ENCODE measurements at places on chromosomes 7 and 10. TPM values are rescaled to one million over a fixed set of nuclear protein-coding genes. Genes with fewer than 3 reads are reported as not detected.

DNA sequence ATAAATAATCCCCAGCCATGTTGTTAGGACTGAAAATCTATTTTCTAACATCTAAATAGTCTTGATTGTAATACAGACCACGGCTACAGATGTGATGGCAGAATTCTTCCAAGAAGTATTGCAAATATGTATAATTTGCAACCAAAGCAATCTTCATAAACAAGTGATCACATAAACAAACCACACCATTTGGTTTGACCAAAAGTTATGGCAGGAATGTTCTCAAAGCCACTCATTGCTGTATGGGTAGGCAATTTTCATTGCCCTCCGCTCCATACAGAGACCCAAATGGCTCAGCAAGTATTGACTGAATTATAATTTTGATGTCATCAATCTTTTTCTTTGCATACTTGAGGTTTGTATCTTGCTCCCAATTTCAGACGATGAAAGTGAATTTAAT, 19.0 kb upstream of the RHOBTB1 start:
- DNase-seq, result no peak

GRCh38 chr10:69819716-69820506, 18.2 kb downstream of the COL13A1 start:
- no peak for DNase-seq

DNA sequence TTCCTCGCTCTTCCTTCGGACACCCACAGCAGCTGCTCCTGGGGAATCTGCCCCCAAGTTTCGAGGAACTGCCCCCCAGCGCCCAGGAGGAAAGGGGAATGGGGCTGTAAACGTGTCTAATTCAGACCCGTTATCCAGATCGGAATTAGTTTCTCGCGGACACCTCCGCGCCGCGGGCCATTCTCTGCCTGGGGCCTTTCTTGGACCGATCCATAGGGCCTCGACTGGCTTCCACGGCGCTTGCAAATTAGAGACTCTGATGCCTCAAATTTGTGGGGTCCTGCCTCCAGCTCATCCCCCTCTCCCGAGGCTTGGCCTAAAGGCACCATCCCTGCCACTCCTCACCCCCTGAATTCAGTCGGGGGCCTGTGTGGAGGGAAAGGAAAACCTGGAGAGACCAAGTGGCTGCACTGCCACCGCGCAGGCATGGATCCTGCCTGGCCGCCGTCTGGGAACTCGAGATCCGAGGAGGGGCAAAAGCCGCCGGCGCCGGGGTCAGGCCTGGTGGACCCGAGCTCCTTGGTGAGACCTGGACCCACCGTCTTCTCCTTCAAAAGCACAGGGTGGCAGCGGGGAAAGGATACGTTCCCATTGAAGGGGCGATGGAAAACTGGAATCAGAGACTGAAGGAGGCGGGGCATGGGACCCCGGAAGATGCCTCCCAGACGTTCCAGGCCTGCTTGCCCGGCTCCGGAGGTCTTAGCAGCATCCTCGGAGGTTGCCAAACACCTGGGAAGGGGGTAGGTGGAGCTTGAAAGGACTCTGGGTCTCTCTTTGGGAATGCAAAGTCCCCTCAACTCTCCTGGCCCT, 13.7 kb downstream of the LBX1 start:
- DNase-seq, result no peak

DNA sequence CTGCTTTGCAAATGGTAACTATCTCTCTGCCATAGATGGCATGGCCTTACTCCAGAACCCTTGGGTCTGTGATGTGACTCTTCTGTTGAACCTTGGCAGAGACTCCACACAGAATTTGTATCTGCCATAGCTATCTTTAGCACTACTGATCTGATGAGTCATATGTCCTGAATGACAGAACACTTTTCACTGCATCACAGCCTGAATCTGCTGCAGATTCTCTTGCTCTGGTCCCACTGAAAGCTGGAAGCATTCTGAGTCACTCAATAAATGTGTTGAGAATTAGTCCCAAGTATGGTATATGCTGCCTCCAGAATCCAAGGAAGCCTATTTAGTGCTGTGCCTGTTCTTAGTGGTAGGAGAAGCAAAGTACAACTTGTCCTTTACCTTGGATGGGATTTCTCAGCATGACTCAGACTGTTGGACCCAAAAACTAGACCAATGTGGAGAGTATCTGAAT, 39.5 kb upstream of the ANKRD1 start:
- peak; percentile 43 for DNase-seq

- peak; percentile 10 for DNase-seq
Observed at GRCh38 chr10:99279626-99280111, 44.0 kb upstream of the HPSE2 start.

GRCh38 chr7:135508883-135509588, 866 bp downstream of the CNOT4 start:
- no peak for DNase-seq

The PGAM1 gene
- total RNA-seq, result 772 TPM

The ASNS gene
- total RNA-seq, result 75.9 TPM

The AGAP4 gene
- total RNA-seq, result 9.2 TPM

The FOXP2 gene
- 0.06 TPM for total RNA-seq

Measured in epithelial cell of proximal tubule (primary cell).